ENCODE measurements at places on chromosomes 6 and 20. TPM values are rescaled to one million over a fixed set of nuclear protein-coding genes. Genes with fewer than 3 reads are reported as not detected.

ESR1 gene
- not detected for total RNA-seq

DNA sequence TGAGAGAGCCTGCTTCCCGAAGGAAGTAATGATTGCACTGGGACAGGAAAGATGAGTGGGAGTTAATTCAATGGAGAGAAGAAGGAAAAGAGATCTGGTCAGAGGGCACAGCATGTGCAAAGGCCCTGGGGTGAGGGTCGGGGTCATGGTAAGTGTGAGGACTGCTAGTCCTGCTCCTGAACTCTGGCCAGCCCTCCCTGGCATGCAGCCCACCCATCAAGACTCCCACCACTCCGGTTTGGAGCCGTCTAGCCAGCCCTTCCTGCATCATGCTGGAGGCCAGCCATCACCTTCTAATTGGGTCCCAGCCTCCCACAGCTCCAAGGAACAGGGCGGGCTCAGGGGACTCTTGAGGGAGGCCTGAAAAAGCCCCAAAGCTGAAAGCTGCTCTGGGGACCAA lies 42.1 kb downstream of the SRSF3 start:
- no peak for DNase-seq

- DNase-seq, result no peak
Measured at GRCh38 chr6:6798448-6798860, 209.9 kb downstream of the LY86 start.

GRCh38 chr6:113758826-113759574 lies 98.1 kb upstream of the MARCKS start:
- DNase-seq, result no peak

CLPSL1 gene
- not detected for total RNA-seq

- DNase-seq, result no peak
Measured at GRCh38 chr6:43219814-43220213, 9.5 kb downstream of the DNPH1 start.

- no peak for DNase-seq
Measured at GRCh38 chr20:38062890-38063289, 29.3 kb downstream of the RPRD1B start.

- DNase-seq, result no peak
Measured at GRCh38 chr6:380234-381218, 11.0 kb upstream of the IRF4 start.

- DNase-seq, result peak; percentile 57
Measured at GRCh38 chr6:132872923-132873322, 58.6 kb downstream of the RPS12 start.

GRCh38 chr6:94254689-94255088 lies 835.3 kb upstream of the EPHA7 start:
- DNase-seq, result no peak

DNA sequence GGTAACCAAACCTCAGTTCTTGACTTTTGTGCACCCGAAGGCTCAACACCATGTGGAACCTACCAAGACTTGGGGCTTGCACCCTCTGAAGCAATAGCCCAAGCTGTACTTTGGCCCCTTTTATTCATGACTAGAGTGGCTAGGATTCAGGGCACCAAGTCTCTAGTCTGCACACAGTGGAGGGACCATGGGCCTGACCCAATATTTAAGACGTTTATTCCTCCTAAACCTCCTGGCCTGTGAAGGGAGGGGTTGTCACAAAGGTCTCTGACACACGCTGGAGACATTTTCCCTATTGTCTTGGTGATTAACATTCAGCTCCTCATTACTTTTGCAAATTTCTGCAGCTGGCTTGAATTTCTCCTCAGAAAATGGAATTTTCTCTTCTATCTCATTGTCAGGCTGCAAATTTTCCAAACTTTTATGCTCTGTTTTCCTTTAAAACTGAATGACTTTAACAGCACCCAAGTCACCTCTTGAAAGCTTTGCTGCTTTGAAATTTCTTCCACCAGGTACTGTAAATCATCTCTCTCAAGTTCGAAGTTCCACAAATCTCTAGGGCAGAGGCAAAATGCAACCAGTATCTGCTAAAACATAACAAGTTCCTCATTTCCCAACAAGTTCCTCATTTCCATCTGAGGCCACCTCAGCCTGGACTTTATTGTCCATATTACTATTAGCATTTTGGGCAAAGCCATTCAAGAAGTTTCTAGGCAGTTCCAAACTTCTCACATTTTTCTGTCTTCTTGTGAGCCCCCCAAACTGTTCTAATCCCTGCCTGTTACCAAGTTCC lies 481.4 kb upstream of the BTBD3 start:
- DNase-seq, result no peak

ZNF133 gene
- 9.8 TPM for total RNA-seq

DNA sequence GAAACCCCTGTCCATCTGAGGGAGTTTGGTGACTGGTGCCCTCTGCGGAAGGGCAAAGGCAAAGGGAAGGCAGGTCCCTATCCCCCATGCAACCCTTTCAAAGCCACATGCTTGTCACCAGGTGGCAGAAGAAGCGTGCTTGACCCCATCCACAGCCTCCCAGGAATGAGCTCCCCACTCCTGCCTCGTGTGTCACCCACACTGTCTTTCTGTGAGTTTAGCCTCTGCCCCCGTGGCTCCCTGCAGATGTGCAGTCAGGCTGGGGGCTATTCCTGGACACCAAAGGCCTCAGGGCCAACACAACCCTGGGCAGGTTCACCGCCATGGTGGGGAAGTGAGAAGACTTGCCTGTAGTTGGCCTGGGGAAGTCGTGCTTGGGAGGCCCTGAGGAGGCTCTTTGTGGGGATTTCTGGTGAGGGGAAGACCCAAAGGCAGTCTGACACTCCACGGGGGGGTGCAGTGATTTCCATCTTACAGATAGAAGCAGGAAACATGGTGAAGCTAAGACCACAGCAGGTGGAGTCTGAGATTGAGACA lies 16.6 kb upstream of the PCMTD2 start:
- DNase-seq, result peak; percentile 36

MYLK4 gene
- total RNA-seq, result 0.05 TPM

GRCh38 chr6:147724454-147724853 lies 216.0 kb downstream of the SAMD5 start:
- no peak for DNase-seq

GRCh38 chr6:136371959-136372358 lies 82.3 kb upstream of the BCLAF1 start:
- DNase-seq, result no peak

- DNase-seq, result no peak
Measured at GRCh38 chr20:38209736-38210405, 44.8 kb upstream of the TGM2 start.

TAF4 gene
- 19.5 TPM for total RNA-seq

GNAS-AS1 gene
- 1.6 TPM for total RNA-seq

GRCh38 chr6:89924231-89924630 lies 30.0 kb downstream of the GJA10 start:
- no peak for DNase-seq

DNA sequence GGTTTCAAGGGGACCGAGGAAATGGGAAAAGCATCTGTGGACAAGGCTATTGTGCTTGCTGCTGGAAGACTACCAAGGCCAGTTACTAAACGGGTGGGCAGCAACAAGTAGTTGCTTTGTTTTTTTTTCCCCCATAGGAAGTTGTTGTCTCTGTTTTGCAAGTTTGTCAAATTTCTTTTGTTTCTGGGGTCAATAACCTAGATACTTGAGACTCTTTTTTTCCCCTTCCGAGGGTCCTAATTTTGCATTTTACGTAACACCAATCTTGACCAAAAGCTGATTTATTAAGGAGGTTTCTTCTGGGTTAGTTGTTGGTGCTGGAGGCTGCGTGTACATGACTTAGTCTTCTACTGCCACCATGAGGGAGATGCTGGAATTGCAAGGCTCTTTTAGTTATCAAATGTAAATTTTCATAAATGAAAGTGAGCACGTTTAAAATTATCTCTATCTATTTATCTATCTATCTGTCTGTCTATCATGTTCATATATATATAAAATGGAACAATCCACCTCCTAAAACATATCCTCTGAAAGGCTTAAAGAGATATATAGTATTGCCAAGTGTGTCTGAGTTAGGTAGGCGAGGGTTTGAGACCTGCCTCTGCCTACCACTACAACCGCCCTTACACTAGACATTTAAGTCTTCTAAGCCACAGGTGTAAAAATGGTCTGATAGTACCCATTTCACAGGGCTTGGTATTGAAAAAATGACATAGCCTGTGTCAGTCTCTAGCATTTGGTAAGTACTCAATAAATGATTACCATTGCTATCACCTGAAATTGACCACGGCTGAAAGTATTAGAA lies 60.2 kb downstream of the GCLC start:
- DNase-seq, result no peak

DNA sequence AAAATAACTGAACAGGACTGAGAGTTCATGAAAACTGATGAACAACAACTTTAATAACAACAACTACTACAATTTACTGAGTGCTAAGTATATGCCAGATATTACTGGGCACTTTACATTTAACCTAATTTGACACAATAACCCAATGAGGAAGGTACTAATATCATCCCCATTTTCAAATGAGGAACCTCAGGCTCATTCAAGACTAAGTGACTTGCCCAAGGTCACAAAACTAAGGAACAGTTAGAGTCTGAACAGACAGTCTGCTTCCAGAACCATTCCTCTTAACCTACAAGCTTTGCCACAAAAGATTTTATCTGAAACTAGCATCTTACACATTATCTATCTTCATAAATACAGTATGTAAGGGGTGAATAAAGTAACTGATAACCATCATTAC lies 10.6 kb upstream of the NDRG3 start:
- DNase-seq, result no peak

OR2W1 gene
- not detected for total RNA-seq

GRCh38 chr6:37259191-37259590 lies 1.2 kb upstream of the TMEM217 start:
- DNase-seq, result no peak

- DNase-seq, result no peak
Measured at GRCh38 chr6:116371120-116371917, 572 bp downstream of the DSE start.

GRCh38 chr6:139829576-139829975 lies 455.1 kb upstream of the CITED2 start:
- no peak for DNase-seq

PLN gene
- total RNA-seq, result not detected

SLC35F1 gene
- total RNA-seq, result not detected

DNA sequence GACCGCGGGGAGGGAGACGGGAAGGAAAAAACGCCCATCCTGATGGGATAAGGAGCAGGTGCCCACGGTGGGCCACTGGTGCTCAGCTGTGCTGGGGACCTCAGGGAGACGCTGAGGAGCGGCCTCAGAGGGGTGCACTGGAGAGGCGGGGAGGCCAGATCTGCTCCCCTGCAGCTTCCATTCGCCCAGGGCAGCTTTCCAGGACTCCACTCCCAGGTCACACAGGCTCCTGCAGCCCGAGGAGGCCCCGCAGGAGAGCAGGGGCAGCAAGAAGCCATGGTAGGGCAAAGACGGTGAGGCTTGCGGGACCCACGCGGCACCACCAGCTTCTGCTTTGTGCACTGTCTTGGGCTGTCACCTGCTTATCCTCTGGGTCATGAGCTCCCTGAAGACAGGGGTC lies 82.5 kb upstream of the SULF2 start:
- DNase-seq, result no peak

DNA sequence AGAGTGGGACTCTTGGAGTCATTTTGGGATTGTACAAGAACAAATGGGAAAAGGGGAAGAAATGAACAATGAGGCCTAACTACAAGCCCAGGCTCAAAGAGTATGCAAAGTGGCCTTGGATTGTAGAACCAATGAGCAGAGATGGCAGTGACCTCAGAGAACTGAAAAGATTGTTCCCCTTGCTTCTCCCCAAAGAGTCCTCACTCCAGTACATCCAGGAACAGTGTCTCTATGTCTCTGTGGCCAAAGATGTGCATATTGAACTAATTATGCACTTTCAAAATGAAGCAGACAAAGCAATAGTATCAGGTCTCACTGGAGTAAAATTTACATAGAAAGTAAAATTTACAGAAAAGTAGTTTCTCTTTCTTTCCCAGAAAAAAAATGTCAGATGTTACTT lies 81.0 kb downstream of the SMLR1 start:
- DNase-seq, result peak; percentile 27

DNA sequence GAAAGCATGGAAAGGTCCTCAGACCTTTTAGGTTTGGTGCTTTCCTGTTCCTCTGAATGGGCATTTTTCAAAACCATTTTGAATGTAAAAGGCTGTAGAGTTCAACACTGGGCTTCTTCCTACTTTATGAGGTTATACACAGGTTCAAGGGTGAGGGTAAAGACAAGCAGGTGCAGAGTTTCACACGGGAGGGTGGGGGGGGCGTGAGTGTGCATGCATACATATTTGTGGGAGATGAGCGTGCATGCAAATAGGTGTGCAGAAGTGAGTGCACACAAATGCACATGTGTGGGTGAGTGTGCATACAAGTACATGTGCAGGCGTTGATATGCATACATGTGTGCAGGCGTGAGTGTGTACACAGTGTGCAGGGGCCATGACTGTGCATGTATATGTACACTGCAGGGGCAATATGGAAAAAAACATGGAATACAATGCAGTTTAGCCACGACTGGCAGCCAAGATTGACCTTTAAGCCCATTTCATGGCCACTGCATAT lies 183.1 kb downstream of the GMPR start:
- DNase-seq, result no peak

HIVEP2 gene
- 18.2 TPM for total RNA-seq

DNA sequence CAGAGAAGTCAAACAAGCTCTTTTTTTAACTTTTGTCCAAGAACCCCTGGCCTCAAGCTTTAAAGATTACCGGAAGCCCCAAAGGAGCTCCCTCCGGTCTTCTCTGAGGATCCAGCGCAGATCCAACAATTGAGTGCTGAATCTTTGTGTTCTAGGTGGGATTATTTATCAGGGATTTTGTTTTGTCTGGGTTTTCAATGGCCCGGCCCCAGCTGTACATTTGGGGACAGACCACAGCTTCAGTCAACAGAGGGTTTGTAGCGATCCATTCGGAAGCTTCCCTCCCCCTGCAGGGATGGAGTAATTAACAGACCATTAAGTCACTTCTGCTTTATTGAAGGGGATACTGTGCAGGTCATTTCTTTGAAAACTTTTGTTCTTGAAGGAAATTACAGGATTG lies 7.8 kb downstream of the OLIG3 start:
- DNase-seq, result no peak

DNA sequence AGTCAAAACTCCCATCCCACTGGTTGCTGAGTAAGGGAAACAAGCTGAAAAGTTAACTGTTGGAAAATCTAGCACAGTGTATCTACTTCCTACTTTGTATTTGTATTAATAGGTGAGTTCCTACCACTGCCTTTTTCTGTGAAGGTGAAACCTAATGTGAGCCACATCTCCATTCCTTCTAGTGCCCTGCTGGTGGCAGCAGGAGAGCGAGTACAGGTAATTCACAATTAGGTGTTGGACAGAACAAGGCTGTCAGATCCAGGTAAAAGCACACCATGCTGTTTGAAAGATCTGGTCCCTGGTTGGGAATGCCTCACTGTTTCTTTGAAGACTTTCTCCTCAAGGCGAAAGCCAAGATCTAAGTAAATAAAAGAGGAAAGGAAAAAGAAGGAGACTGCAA lies 528.4 kb downstream of the PKHD1 start:
- DNase-seq, result no peak

LTA gene
- total RNA-seq, result 69.8 TPM

All from GM12878 (cell line).